ENCODE measurements at places on chromosomes 2 and 18. TPM values are rescaled to one million over a fixed set of nuclear protein-coding genes. Genes with fewer than 3 reads are reported as not detected.

Gene ICA1L
- total RNA-seq, result 4.5 TPM

DNA sequence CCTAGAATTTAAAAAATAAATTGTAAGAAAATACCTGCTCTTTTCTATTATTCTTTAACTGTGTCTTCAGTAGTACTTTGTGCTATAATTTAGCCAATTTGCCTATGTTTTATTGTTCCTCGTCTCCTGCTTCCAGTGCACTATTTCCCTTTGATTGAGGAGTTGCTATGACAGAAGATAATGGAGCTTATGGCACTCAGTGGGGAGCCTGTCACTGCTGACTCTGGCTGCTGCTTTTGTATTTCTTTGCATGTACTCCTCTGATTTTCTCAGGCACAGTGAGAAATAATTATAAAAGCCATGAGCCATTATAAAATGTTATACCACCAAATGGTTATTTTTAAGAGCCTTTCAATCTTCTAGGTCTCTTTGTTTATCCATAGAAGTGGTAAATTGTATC lies 1310.8 kb upstream of the SLC39A10 start:
- H3K27ac ChIP-seq, result no peak overlapping the region
- no peaks in the 10 kb centered on the region for H3K36me3 ChIP-seq
- DNase-seq, result no peak
- no peaks in the 10 kb centered on the region for H3K27me3 ChIP-seq
- H3K4me1 ChIP-seq, result no peaks in the 10 kb centered on the region
- H3K4me3 ChIP-seq, result no peak overlapping the region

DNA sequence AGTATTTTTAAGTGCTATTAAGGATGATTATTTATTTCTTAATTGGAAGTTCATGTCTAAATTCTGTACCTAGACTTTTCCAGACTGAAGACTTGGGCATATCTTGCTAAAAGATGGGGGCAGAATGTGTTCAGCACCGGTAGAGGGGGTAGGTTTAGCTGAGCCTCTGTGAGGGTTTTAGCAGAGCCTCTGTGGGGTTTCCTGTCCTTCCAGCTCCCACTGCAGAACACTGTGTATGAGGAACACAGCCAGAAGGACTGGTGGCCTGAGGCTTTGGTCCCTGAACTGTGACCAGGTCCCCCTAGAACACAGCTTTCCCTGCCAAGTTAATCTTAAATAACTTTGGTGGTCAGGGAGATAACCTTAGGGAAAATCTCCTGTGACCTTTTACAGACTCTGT lies 123.4 kb upstream of the EPC2 start:
- H3K27me3 ChIP-seq, result no peaks in the 10 kb centered on the region
- H3K27ac ChIP-seq, result no peak overlapping the region
- H3K4me1 ChIP-seq, result peaks cover 10% of the 10 kb centered on the region
- H3K4me3 ChIP-seq, result no peak overlapping the region
- no peak for DNase-seq
- no peaks in the 10 kb centered on the region for H3K36me3 ChIP-seq

GRCh38 chr18:74950479-74950878 lies 258.5 kb downstream of the PTGR3 start:
- peaks cover 10% of the 10 kb centered on the region for H3K4me1 ChIP-seq
- no peak overlapping the region for H3K4me3 ChIP-seq
- no peaks in the 10 kb centered on the region for H3K36me3 ChIP-seq
- no peaks in the 10 kb centered on the region for H3K27me3 ChIP-seq

- DNase-seq, result no peak
- no peak overlapping the region for H3K4me3 ChIP-seq
- peaks cover 37% of the 10 kb centered on the region for H3K36me3 ChIP-seq
- no peak overlapping the region for H3K27ac ChIP-seq
- no peaks in the 10 kb centered on the region for H3K4me1 ChIP-seq
- H3K27me3 ChIP-seq, result no peaks in the 10 kb centered on the region
Observed at GRCh38 chr2:200471928-200472645, 37.8 kb downstream of the KCTD18 start.

- no peak overlapping the region for H3K4me3 ChIP-seq
- peaks cover 3% of the 10 kb centered on the region for H3K4me1 ChIP-seq
- H3K27me3 ChIP-seq, result no peaks in the 10 kb centered on the region
- no peak overlapping the region for H3K27ac ChIP-seq
- DNase-seq, result no peak
Observed at GRCh38 chr18:48769006-48769636, 181.6 kb downstream of the SMAD7 start.

DNA sequence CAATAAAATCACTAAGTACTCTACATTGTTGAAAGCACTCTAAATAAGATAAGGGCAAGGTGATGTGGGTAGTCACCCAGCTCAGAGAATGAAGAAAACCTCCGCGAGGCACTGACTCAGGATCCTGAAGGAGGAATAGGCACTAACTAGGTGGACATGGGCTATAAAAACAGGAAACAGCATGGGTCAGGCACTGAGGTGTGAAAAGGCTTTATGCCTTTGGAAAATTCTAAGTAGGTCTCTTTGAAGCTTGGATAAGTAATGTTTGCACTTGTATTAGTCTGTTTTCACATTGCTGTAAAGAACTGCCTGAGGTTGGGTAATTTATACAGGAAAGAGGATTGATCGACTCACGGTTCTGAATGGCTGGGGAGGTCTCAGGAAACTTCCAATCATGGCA lies 161.6 kb downstream of the EPHA4 start:
- no peak overlapping the region for H3K27ac ChIP-seq
- DNase-seq, result no peak
- H3K36me3 ChIP-seq, result peaks cover 4% of the 10 kb centered on the region
- H3K27me3 ChIP-seq, result no peaks in the 10 kb centered on the region
- no peak overlapping the region for H3K4me3 ChIP-seq
- no peaks in the 10 kb centered on the region for H3K4me1 ChIP-seq

Gene LYPD1
- 10.6 TPM for total RNA-seq

GRCh38 chr2:47798631-47799030 lies 15.7 kb downstream of the MSH6 start:
- peaks cover 98% of the 10 kb centered on the region for H3K36me3 ChIP-seq
- no peaks in the 10 kb centered on the region for H3K27me3 ChIP-seq
- H3K4me1 ChIP-seq, result no peaks in the 10 kb centered on the region

- H3K36me3 ChIP-seq, result no peaks in the 10 kb centered on the region
- H3K27ac ChIP-seq, result no peak overlapping the region
- no peak for DNase-seq
- H3K4me3 ChIP-seq, result no peak overlapping the region
Observed at GRCh38 chr2:14642499-14642898, 10.0 kb downstream of the LRATD1 start.

GRCh38 chr2:136008205-136008865 lies 22.9 kb upstream of the DARS1 start:
- H3K27me3 ChIP-seq, result no peaks in the 10 kb centered on the region
- DNase-seq, result no peak
- H3K36me3 ChIP-seq, result peaks cover 10% of the 10 kb centered on the region
- H3K4me1 ChIP-seq, result peaks cover 6% of the 10 kb centered on the region

GRCh38 chr18:446941-447560 lies 53.5 kb downstream of the COLEC12 start:
- no peak for DNase-seq
- no peaks in the 10 kb centered on the region for H3K27me3 ChIP-seq
- no peak overlapping the region for H3K4me3 ChIP-seq
- H3K27ac ChIP-seq, result no peak overlapping the region
- H3K4me1 ChIP-seq, result no peaks in the 10 kb centered on the region

DNA sequence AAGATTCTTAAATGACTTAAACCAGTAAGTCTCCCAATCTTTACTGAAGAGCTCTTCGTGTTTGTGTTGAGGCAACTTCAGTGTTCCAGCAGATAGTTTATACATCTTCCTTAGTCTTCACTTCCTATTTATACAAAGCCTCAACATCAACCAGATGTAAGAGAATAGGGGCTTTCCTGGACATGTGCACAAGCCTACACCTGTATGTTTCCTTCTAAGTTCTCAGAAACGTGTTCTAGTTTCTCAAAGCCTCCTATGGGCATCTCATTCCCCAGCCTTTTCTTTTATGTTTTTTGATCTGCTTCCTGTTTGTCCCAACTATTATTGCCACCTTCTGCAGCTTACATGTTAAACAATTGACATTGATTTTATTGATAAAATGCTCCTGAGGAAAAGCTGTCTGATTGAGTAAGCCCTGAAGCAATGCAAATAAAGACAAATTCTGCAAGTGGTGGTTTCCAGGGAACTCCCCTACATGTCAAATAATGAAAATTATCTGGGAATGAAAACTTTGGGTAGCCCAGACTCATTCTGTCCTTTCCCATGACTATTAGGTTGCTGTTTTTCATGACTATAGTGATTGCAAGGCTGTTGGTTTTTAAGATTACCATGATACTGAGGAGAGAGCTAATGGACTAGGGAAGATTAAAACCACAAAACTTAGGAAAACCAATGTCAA lies 663.3 kb upstream of the ACVR2A start:
- no peak overlapping the region for H3K27ac ChIP-seq
- DNase-seq, result no peak
- H3K4me3 ChIP-seq, result no peak overlapping the region
- H3K36me3 ChIP-seq, result peaks cover 8% of the 10 kb centered on the region
- H3K27me3 ChIP-seq, result no peaks in the 10 kb centered on the region
- no peaks in the 10 kb centered on the region for H3K4me1 ChIP-seq

Gene ITGA4
- 1.3 TPM for total RNA-seq

DNA sequence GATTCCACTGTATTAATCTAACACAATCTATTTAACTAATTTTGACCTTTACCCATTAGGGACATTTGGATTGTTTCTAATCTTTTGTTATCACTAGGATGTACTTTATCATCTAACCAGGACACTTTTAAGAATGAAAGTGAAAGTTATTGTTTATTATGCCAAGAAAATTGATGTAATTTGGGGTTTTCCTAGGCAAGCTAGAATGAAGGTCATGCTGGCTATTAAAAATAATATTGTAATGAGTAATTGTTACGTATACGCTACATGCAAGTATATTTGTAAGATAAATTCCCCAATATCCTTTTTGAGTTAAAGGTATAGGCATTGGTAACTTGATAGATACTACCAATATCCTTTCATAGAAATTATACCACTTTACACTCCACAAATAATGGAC lies 74.6 kb downstream of the COL5A2 start:
- H3K27me3 ChIP-seq, result no peaks in the 10 kb centered on the region
- no peaks in the 10 kb centered on the region for H3K36me3 ChIP-seq
- no peak overlapping the region for H3K27ac ChIP-seq
- H3K4me1 ChIP-seq, result no peaks in the 10 kb centered on the region

DNA sequence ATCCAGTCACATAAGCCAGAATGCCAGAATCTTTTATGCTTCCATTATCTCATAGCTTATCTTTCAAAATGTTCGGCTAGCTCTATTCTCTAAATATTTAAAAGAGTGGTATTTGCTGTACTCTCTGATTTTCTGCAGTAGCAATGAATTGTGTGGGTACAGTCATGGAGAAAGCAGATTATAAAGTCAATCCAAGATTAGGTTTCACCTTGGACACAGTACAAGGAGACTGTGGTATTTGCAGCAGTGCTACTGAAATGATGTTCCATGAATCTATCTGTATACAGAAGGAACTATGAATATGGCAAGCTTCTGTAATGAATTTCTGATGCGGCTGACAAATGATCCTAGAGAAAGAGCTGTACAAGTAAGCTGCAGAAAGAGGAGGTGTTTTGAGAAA lies 15.4 kb upstream of the DSEL start:
- H3K4me3 ChIP-seq, result no peak overlapping the region
- DNase-seq, result no peak
- H3K4me1 ChIP-seq, result no peaks in the 10 kb centered on the region

Gene RESP18
- not detected for total RNA-seq

GRCh38 chr2:82735336-82735735 lies 1723.7 kb downstream of the SUCLG1 start:
- no peak overlapping the region for H3K27ac ChIP-seq
- H3K27me3 ChIP-seq, result no peaks in the 10 kb centered on the region
- no peak for DNase-seq
- H3K36me3 ChIP-seq, result no peaks in the 10 kb centered on the region
- H3K4me3 ChIP-seq, result no peak overlapping the region

DNA sequence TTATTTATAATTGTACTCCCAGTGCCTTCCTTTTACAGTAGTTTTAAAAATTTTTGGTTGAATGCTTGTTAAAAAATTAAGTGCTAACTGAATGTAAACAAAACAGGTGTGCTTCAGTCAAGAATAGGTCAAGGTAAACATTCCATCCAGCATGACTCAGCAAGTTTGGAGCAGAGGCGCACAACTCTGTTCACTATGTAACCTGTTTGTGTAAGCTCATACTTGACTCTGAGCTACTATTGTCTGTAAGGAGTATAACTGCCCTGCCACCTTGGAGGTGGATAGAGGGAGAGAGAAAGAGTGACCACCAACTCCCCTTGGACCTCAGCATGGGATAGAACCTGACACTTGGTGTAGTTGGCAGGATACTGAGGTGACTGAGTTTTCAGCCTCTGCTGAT lies 207.4 kb upstream of the SYT4 start:
- no peak for DNase-seq
- no peak overlapping the region for H3K27ac ChIP-seq
- H3K36me3 ChIP-seq, result peaks cover 18% of the 10 kb centered on the region

DNA sequence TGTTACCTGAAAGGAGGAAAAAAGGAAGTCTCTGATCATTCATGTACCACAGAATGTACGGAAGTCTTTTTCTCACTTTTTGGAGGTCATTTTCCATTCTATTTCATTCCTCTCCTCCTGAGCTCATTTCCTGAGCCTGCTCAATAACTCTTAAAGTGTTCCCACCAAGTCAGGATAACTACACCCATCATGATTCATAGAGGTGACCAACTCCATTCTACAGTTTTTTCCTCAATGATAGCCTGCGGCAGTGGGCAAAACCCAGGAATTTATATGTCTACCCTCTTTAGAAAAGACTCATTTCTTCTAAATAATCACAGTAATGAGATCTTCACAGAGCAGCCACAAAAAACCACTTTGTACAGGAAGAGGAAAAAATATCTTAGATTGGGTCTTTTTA lies 372.5 kb downstream of the RBM43 start:
- no peak for DNase-seq
- no peak overlapping the region for H3K27ac ChIP-seq
- no peaks in the 10 kb centered on the region for H3K27me3 ChIP-seq
- H3K4me1 ChIP-seq, result no peaks in the 10 kb centered on the region
- no peak overlapping the region for H3K4me3 ChIP-seq

- H3K27ac ChIP-seq, result no peak within 1 kb of the TSS
- H3K4me3 ChIP-seq, result peak within 1 kb of the TSS; percentile 85
- peak; percentile 84 for DNase-seq
- H3K27me3 ChIP-seq, result peaks cover 13% of the 10 kb centered on the region
Observed at GRCh38 chr2:124025171-124025580, at the start of gene CNTNAP5. Gene CNTNAP5 (plus strand): TSS chr2:124025287. CDS start chr2:124025651, 364 bp downstream.
